Activated T-cell treated with anti-CD3 and anti-CD28 coated beads, Interleukin-2, amount 50 U/mL, for 72 hours (primary cell): ENCODE measurements at places on chromosomes 12 and 14.

DNA sequence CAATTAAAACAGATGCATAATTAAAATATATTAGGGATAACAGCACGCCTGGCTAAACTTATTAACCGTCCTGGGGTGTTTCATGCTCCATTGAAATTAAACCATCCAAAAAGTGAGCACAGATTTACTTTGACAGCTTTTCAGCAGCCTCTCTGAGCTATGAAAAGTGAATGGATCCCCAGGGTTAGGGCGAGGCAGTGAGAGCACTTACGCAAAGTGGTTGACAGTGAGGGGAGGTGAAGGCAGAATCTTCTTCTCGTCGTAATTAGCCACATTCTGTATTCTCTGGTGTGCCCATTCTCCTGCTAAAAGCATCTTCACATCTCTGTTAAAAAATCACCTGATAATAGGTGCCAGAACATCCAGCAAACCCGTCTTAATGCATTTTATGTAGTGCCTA lies 1.9 kb downstream of the TMTC2 start:
- H3K36me3 ChIP-seq, result no peaks in the 10 kb centered on the region
- no peak for DNase-seq
- H3K27ac ChIP-seq, result no peak overlapping the region
- peak overlapping the region; percentile 100 for H3K4me3 ChIP-seq
- peaks cover 16% of the 10 kb centered on the region for H3K4me1 ChIP-seq
- H3K27me3 ChIP-seq, result peaks cover 7% of the 10 kb centered on the region

GRCh38 chr12:110501399-110501751 lies 536 bp downstream of the VPS29 start:
- H3K4me1 ChIP-seq, result peaks cover 31% of the 10 kb centered on the region
- peak overlapping the region; percentile 98 for H3K27ac ChIP-seq
- peak overlapping the region; percentile 96 for H3K4me3 ChIP-seq
- H3K36me3 ChIP-seq, result peaks cover 12% of the 10 kb centered on the region

- no peak overlapping the region for H3K27ac ChIP-seq
- H3K4me1 ChIP-seq, result no peaks in the 10 kb centered on the region
- H3K4me3 ChIP-seq, result no peak overlapping the region
- DNase-seq, result no peak
These were observed 25.0 kb downstream of the RTL1 start for GRCh38 chr14:100878271-100879146.

- DNase-seq, result no peak
- H3K27me3 ChIP-seq, result no peaks in the 10 kb centered on the region
These were observed 87.7 kb downstream of the ADGRD1 start for GRCh38 chr12:131041216-131041967.

DNA sequence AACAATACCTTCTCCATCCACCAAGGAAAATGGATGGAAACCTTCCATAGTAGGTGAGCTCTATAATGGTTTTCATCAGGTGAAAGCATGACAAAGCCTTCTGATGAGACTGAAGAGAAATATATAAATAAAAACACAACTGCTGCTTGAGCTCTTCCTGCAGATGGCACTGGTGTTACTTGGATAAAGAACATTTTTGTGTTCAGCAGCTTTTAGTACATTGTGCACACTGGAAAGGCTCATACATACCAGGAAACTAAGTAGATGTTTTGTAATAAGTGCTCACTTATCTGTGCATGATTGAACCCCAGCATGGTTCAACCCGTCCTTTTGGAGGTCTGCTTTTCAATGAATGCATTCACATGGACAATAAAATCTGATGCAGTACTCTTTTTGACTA lies 357.3 kb upstream of the MIS18BP1 start:
- no peak overlapping the region for H3K4me3 ChIP-seq
- no peaks in the 10 kb centered on the region for H3K27me3 ChIP-seq
- no peaks in the 10 kb centered on the region for H3K36me3 ChIP-seq
- H3K27ac ChIP-seq, result no peak overlapping the region

DNA sequence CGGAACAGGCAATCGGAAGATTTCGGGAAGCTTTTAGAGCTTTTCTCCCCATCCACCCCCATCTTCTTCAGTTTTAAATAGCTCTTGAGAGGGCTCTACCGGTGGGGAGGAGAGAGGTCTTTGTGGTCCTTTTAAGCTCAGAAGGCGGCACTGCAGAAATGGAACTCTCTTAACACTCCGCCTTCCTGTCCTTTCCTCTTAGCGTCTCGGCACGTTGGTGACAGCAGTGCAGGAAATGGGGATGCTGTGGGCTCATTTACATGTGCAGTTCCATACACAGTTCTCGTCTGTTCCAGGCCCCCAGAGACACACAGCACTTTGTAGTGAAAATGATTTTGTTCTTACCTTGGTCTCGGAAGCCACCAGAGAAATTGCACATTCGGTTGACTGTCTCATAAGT lies 50.4 kb upstream of the RIN3 start:
- no peak overlapping the region for H3K4me3 ChIP-seq
- H3K36me3 ChIP-seq, result peaks cover 7% of the 10 kb centered on the region
- H3K27ac ChIP-seq, result peak overlapping the region; percentile 3
- peaks cover 9% of the 10 kb centered on the region for H3K27me3 ChIP-seq
- no peak for DNase-seq

DNA sequence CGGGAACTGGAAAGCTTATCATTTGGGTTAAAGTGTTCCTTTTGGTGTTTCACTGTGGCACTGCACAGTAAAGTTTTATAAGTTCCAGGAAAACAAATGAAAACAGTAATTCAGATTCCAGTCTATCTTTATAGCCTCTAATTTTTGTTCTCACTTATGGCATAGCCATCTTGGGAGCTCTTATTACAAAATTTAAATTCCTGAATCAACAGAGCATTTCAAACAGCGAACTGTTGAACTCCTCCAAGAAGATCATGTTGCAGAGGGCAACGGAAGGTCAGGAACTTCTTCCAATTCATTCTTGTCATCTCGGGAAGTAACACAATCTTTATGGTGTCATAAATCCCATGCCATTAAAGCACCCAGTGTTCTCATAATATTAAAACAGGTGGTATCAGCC lies 229.1 kb downstream of the KCNC2 start:
- no peak for DNase-seq
- no peak overlapping the region for H3K4me3 ChIP-seq
- no peaks in the 10 kb centered on the region for H3K27me3 ChIP-seq
- H3K4me1 ChIP-seq, result no peaks in the 10 kb centered on the region
- no peaks in the 10 kb centered on the region for H3K36me3 ChIP-seq

DNA sequence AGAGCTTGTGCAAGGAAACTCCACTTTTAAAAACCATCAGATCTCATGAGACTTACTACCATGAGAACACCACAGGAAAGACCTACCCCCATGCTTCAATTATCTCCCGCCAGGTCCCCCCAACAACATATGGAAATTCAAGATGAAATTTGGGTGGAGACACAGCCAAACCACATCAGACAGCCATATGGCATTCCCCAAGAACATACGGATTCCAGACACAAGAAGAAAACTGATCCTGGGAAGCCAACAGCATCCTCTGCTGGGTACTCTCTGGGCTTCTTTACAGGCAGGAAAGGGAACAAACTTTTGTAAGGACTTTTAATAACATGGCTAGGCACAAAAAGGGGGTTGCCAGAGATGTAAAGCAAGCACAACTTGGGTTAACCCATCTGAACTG lies 127.2 kb downstream of the TMEM132C start:
- no peaks in the 10 kb centered on the region for H3K4me1 ChIP-seq
- DNase-seq, result no peak
- H3K4me3 ChIP-seq, result no peak overlapping the region
- no peaks in the 10 kb centered on the region for H3K27me3 ChIP-seq
- no peaks in the 10 kb centered on the region for H3K36me3 ChIP-seq
- H3K27ac ChIP-seq, result no peak overlapping the region

GRCh38 chr14:102819176-102819628 lies 42.0 kb downstream of the TRAF3 start:
- H3K4me3 ChIP-seq, result peak overlapping the region; percentile 95
- peaks cover 39% of the 10 kb centered on the region for H3K36me3 ChIP-seq
- H3K27me3 ChIP-seq, result no peaks in the 10 kb centered on the region
- DNase-seq, result peak; percentile 87

GRCh38 chr14:69695322-69696203 lies 71.4 kb upstream of the SRSF5 start:
- H3K27me3 ChIP-seq, result no peaks in the 10 kb centered on the region
- H3K4me3 ChIP-seq, result peak overlapping the region; percentile 43
- H3K36me3 ChIP-seq, result peaks cover 4% of the 10 kb centered on the region
- H3K27ac ChIP-seq, result peak overlapping the region; percentile 94
- DNase-seq, result no peak

GRCh38 chr12:49201595-49202295 lies 12.9 kb upstream of the TUBA1A start:
- H3K27ac ChIP-seq, result peak overlapping the region; percentile 55
- peak; percentile 8 for DNase-seq
- H3K36me3 ChIP-seq, result no peaks in the 10 kb centered on the region
- H3K27me3 ChIP-seq, result no peaks in the 10 kb centered on the region
- H3K4me1 ChIP-seq, result peaks cover 16% of the 10 kb centered on the region

GRCh38 chr14:27387463-27387862 lies 789.6 kb upstream of the NOVA1 start:
- DNase-seq, result no peak
- H3K4me1 ChIP-seq, result no peaks in the 10 kb centered on the region
- no peaks in the 10 kb centered on the region for H3K36me3 ChIP-seq
- H3K27ac ChIP-seq, result no peak overlapping the region

DNA sequence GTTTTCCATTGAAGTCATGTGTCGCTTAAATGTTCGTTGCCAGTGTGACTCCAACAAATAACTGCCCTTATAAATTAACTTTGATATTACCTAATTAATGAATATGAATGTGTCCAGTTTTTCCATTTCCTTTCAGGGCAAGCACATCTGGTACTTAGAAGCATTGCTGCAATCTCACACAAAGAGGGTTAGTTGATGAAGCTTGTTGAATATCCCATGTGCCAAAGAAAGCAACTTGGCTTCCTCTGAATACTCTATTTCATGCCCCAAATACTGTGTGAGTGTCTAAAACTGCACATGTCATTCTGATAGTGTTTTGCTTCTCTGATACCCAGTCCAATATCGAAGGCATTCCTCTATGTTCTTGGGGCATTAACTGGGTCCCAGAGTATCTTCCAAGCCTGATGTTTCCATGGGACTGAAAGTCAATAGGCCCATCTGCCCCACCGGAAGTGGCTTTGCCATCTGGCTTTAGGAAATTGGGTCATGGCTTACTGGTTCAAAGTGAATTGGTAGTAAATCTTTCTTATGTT lies 75.8 kb upstream of the CNTN1 start:
- peaks cover 2% of the 10 kb centered on the region for H3K36me3 ChIP-seq
- DNase-seq, result no peak
- H3K27ac ChIP-seq, result no peak overlapping the region
- no peaks in the 10 kb centered on the region for H3K27me3 ChIP-seq
- H3K4me3 ChIP-seq, result no peak overlapping the region
- no peaks in the 10 kb centered on the region for H3K4me1 ChIP-seq

DNA sequence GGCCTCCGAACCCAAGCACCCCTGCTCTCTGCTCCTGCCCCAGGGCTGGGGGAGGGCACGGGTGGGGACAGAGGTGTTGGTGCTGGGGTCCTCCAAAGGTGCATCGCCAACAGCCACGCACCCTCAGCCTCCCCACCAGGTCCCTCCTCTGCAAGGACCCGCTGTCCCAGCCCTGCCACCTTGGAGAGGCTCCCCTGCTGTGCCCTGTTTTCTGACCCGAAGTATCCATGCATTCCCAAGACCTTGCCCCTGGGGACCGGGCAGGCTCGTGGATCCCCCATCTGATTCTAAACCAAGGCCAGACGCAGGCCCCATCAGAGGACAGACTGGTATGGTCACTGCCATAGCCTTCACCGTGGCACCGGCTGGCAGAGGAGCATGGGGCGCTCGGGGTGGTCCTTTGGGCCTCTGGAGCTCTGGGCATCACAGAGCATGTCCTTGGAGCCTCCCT lies 22.7 kb upstream of the BEGAIN start:
- no peak overlapping the region for H3K27ac ChIP-seq
- no peaks in the 10 kb centered on the region for H3K36me3 ChIP-seq
- H3K4me1 ChIP-seq, result no peaks in the 10 kb centered on the region
- no peak for DNase-seq

DNA sequence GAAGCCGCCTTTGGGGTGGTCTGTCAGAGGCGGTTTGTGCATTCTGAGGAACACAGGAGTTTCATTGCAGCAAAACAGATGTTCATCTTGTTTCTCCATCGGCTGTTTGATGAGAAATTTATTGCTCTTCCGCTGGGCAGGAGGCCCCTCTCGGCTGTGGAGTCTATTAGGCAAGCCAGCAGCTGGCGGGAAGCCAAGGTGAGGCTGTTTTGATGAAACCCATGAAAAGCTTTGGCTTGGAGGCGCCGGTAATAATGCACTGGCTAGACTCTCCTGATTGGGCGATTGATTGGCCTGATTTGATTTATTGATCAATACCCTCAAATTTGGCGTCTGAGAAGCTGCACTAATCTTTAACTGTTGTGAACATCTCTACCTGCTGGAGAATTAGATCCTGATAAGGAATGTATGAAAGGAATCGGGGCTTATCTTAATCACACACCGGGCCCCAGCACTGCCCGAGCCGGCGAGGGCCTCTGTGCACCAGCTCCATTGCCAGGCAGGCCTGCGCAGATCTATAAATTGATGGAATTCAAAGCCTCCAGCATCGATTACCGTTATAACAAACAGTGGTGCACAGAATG lies 187.7 kb downstream of the PHETA1 start:
- H3K4me3 ChIP-seq, result no peak overlapping the region
- H3K27me3 ChIP-seq, result peaks cover 21% of the 10 kb centered on the region
- DNase-seq, result no peak
- no peak overlapping the region for H3K27ac ChIP-seq
- H3K36me3 ChIP-seq, result no peaks in the 10 kb centered on the region
- no peaks in the 10 kb centered on the region for H3K4me1 ChIP-seq

DNA sequence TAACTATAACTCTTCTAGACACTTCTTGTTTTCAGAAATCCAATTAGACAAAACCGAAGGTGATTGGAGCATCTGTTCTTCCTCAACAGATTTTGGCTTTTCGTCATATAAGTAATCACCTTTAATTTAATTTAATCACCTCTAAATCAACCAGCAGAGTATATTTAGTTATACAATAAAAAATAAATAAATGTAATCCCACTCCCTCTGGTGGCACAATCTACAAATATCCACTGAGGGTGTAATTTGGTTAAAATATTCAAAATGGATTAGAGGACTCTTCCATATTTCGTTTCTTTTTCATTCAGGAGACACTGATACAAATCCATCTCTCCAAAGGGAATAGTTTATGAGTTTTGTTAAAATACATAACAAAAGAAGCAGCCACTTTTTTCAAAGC lies 18.3 kb upstream of the SLC35F4 start:
- H3K4me3 ChIP-seq, result no peak overlapping the region
- H3K27ac ChIP-seq, result no peak overlapping the region
- no peaks in the 10 kb centered on the region for H3K4me1 ChIP-seq
- no peaks in the 10 kb centered on the region for H3K27me3 ChIP-seq

- H3K4me1 ChIP-seq, result no peaks in the 10 kb centered on the region
- H3K36me3 ChIP-seq, result peaks cover 24% of the 10 kb centered on the region
- H3K4me3 ChIP-seq, result no peak overlapping the region
- DNase-seq, result no peak
These were observed 31.3 kb upstream of the ATF1 start for GRCh38 chr12:50732591-50732990.

GRCh38 chr12:7100239-7100638 lies 8.0 kb upstream of the C1R start:
- no peaks in the 10 kb centered on the region for H3K27me3 ChIP-seq
- DNase-seq, result no peak
- H3K4me1 ChIP-seq, result peaks cover 9% of the 10 kb centered on the region
- no peak overlapping the region for H3K4me3 ChIP-seq
